ENCODE measurements at places on chromosomes 6 and 20.

DNA sequence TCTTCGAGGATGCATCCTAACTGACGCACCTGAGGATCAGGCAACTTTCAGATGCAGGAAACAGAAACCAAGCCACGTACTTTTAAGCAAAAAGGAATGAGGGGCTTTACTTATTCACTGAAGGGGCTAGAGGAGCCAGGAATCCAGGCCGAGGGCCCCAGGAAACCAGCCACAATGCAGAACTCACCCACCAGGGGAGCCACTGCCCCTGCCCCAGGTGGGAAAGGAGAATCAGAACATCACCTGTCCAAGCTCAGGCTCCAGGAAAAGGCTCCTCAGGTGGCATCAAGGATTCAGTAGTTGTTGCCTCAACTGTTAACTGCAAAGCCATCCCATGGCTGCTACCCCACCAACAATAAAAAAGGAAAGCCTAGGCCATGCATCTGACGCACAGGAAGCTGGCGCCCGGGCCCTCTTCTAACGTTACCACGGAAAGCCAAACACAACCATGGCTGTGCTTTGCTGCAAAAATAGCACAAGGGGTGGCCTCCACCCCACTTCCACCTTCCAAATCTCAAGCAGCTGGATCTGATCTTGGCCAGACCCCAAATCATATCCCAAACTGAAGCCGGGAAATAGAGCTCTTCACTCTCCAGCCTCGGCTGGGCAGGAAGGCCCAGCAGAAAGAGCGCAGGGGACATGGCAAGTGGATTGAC, 121.0 kb downstream of the PREX1 start:
- DNase-seq = no peak

DNA sequence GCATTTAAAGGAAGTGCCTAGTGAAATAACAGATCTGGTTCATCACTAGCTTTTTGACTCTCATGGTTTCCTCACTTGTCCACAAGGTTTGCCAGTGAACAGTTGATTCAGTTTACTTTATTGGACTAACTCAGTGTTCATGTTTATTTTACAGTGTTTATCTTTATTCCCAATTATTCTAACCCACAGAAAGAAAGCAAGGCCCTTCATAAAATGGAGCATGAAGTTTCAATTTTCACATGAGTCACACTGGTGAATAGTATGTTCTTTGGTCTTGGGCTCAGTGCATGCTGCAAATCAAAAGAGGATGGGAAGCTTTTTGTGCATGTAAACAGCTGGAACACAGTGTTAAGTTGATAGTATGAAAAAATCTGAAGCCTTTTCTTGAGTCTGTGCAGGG, 217.6 kb upstream of the HDDC2 start:
- no peak for DNase-seq

- no peak for DNase-seq
These were observed 134.1 kb downstream of the COL9A1 start for GRCh38 chr6:70168681-70169377.

DNA sequence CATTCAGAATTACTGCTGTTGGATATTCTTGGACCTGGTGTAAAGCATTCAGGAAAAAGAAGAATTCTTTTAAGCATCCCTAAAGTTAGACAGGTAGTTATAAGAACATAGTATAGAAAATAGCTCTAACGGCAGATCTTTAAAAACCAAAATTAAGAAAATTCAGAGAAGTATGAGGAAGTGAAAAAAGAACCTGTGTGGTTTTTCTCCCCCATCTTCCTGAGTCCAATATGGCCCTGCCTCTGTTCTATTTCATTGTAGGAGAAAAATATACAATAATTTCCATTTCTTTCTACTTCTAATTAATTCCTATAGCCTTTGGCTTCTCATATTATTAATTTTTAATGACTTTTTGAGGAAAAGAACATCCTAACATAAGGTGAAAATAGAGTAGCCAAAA, 47.1 kb downstream of the FHL5 start:
- DNase-seq = no peak

GRCh38 chr20:11652128-11652527, 265.6 kb upstream of the BTBD3 start:
- DNase-seq = no peak

DNA sequence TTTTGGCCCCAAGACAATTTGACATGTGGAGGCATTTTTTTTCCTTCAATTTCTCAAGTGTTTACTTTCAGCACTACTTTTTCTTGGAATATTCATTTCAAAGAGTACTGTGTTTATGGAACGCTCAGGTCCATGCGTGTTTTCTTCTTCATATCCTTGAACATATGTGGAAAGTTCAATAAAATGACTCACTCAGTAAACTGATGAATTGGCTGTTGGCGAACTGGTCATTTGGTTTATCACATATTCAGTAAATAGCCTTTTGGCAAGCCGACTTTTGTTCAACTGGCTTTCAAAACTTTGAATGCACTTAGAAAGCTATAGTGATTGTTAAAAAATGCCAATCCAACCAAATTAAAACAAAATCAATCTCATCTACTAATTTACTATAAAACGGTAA, 964.6 kb upstream of the SLC35B3 start:
- no peak for DNase-seq

GRCh38 chr20:33897313-33897912, 86.3 kb downstream of the CHMP4B start:
- no peak for DNase-seq

DNA sequence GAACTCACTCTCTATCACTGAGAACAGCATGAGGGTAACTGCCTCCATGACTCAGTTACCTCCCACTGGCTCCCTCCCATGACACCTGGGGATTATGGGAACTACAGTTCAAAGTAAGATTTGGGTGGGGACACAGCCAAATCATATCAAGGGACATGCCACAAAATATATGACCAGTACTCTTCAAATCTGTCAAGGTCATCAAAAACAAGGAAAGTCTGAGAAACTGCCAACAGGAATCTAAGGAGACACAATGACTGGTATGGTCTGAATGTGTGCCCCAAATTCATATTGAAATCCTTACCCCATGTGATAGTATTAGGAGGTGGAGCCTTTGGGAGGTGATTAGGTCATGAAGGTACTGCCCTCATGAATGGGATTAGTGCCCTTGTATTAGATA, 258.8 kb downstream of the TPBG start:
- no peak for DNase-seq

- DNase-seq = no peak
These were observed 405.9 kb upstream of the BTBD3 start for GRCh38 chr20:11511821-11512220.

- no peak for DNase-seq
These were observed 46.0 kb downstream of the CPXM1 start for GRCh38 chr20:2754424-2754823.

DNA sequence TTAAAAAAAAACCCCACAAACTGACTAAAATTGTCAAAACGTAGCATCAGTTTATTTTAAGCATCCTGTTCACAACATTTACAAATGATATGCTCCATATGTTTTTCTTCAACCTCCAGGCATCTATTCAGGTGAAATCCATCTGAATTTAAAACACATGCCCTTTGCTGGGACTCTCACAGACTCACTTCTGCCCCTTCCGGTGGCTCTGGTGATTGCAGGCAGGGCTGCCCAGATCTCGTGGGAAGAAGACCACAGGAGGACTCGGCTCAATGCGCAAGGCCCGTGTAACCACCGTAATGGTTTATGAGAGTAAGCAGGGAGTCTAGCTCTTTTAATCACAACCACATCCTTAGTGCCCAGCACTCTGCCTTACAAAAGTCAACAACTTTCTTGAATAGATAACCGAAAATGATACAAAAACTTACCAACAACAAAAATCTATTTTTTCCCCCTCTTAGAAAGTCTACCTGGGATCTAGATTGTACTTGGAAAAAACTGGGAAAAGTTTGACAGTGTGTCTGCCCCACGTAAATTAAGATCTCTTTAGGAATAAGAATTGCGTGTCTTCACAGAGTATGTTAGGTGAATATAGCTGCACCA, 139.1 kb downstream of the KIF16B start:
- peak; percentile 35 for DNase-seq

All from CD4-positive, alpha-beta T cell treated with Interleukin-2 at 100 ng/mL for 4 hours (primary cell).